NCI-H69 (cell line): ENCODE measurements at places on chromosomes 3 and 15.
A peak's percentile ranks its signal among the peaks of the same experiment; 100 is the strongest.

DNA sequence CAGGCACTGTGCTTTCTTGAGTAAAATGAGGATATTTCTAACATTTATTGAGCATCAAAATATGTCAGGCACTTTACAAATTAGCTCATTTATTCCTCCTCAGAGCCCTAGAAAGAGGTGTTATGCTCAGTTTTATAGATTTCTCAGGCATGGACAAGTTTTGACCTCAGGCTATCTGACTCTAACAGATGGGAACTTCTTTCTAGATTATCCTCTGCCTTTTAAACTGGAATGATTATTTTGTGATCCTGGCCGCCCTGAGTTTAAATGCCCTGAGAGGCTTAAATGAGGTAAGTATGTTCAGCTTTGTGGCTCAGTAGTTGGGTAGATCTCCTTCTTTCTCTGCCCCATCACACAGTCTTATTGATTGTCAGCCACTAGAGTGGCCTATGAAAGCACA lies 32.3 kb upstream of the ATP1B3 start:
- DNase-seq = no peak

DNA sequence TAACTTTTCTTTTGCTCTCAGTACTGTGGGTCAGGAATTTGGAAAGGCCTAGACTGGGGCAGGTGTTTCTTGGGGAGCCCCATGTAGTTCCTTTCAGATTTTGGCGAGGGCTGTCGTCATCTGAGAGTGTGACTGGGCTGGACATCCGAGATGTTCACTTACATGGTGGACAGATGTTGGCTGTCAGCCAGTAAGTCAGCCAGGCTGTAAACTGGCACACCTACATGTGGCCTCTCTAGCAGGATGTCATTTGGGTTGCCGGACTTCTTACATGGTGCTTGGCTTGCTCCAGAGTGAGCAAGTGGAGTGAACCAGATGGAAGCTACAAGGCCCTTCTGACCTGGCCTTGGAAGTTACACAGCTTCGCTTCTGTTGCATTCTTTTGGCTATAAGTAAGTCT lies 20.7 kb downstream of the TATDN2 start:
- DNase-seq = no peak

DNA sequence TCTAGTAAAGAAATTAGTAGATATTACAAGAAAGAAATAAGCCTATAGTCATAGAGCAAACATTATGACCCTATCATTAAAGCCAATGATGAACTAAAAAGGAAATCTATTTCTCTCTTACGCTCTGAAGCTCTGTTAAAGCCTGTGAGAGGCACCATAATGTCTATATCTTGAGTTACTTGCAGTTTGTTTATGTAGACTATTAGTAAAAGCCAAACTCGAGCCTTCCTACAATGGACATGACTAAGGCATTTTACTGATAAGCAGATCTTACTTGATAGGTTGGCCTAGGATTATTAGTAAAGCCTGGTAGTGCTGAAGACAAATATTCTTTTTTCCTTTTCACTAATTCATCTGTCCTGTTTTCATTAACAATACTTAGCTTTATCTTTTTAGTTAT lies 32.7 kb downstream of the LRRC3B start:
- no peak for DNase-seq

- DNase-seq = no peak
These were observed 43.4 kb downstream of the GPR160 start for GRCh38 chr3:170081079-170081741.

- peak; percentile 54 for DNase-seq
These were observed 47.2 kb upstream of the ICE2 start for GRCh38 chr15:60526127-60526616.
